Heart left ventricle (tissue), 16 donors: ENCODE measurements at places on chromosomes 11 and 22. TPM values are rescaled to one million over a fixed set of nuclear protein-coding genes. Genes with fewer than 3 reads are reported as not detected.
A peak's percentile ranks its signal among the peaks of the same experiment; 100 is the strongest.

Gene FAM83F
- 6.3 TPM for total RNA-seq

Gene RFPL2
- not detected for total RNA-seq

Gene MRGPRF
- total RNA-seq, result 13.1 TPM

Gene CNTN5
- total RNA-seq, result not detected

Gene APOA4
- not detected for total RNA-seq

Gene KLHL35
- total RNA-seq, result 1.1 TPM

Gene MYBPC3
- 2,074 TPM for total RNA-seq

GRCh38 chr11:6568191-6568918 lies 35.1 kb downstream of the RRP8 start:
- DNase-seq, result peak; percentile 82

DNA sequence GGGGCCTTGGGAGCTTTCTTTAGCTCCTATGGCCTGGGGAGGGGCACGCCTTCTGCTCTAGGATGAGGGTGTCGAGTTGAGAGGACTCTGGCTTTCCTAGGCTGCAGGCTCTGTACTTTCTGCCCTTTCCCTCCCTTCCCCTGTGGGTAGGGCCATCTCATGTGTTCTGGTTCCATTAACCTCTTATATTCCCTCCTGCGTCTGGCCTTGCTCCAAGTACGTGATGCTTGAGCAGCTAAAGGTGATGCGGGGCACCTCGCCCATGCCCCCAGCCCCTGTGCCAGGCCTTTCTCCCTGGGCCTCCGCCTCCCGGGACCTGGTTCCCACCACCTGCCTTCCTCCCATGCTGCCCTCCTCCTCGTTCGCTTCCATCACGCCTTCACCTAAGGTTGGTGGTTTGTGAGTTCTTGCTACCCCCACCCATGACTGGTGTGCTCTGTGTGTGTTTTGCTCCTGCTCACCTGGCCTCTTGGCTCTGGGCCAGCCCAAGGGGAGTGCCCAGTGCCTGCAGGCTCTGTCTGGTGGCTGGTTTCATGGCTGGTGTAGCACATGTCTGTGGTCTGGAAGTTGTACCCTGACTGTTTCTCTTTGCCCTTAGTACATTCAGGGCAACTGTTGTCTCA lies 34.1 kb downstream of the PHLDB1 start:
- DNase-seq, result peak; percentile 47

- DNase-seq, result no peak
These were observed 80.1 kb upstream of the BIRC3 start for GRCh38 chr11:102237096-102237735.

GRCh38 chr11:134474070-134474860 lies 62.2 kb upstream of the B3GAT1 start:
- DNase-seq, result no peak

GRCh38 chr11:75248924-75249256 lies 8.3 kb downstream of the TPBGL start:
- no peak for DNase-seq

GRCh38 chr22:41565403-41566054 lies 4.7 kb downstream of the CSDC2 start:
- DNase-seq, result peak; percentile 63

DNA sequence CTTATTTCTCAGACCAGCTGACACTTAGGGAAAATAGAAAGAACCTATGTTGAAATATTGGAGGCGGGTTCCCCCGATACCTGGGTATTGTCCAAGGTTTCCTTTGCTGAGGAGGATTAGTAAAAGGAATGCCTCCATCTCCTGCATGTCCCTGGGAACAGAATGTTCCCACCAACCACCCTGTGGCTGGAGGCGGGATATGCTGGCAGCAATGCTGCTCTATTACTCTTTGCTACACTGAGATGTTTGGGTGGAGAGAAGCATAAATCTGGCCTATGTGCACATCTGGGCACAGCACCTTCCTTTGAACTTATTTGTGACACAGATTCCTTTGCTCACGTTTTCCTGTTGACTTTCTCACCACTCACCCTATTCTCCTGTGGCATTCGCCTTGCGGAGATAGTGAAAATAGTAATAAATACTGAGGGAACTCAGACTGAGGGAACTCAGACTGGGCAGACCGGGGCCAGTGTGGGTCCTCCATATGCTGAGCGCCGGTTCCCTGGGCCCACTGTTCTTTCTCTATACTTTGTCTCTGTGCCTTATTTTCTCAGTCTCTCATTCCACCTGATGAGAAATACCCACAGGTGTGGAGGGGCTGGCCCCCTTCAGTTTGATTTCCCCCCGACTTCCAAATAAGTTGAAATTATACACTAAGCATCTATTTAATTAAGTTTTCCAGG lies 32.1 kb downstream of the IGLL1 start:
- DNase-seq, result no peak

- no peak for DNase-seq
These were observed 6.1 kb downstream of the SMIM45 start for GRCh38 chr22:41957941-41958556.

- no peak for DNase-seq
These were observed 92.2 kb downstream of the BRD1 start for GRCh38 chr22:49735411-49735900.
